Activated naive CD4-positive, alpha-beta T cell treated with anti-CD3 and anti-CD28 coated beads for 36 hours (primary cell): ENCODE measurements at places on chromosomes 13 and 19. TPM values are rescaled to one million over a fixed set of nuclear protein-coding genes. Genes with fewer than 3 reads are reported as not detected.

DCLK1 gene
- total RNA-seq = not detected

DKKL1 gene
- total RNA-seq = not detected

CGB5 gene
- total RNA-seq = not detected

GPR12 gene
- total RNA-seq = not detected

IL12RB1 gene
- total RNA-seq = 14.4 TPM

OR2Z1 gene
- total RNA-seq = not detected

ZNF382 gene
- 7.5 TPM for total RNA-seq

DNASE2 gene
- 30.9 TPM for total RNA-seq

SLITRK5 gene
- not detected for total RNA-seq

NTF4 gene
- total RNA-seq = not detected

ZNF763 gene
- 0.50 TPM for total RNA-seq

ZNF729 gene
- total RNA-seq = not detected

CEACAM1 gene
- total RNA-seq = 3.1 TPM

CRTC1 gene
- 4.0 TPM for total RNA-seq

ZNF615 gene
- 6.8 TPM for total RNA-seq

THSD8 gene
- 41.4 TPM for total RNA-seq

TMEM145 gene
- total RNA-seq = not detected

FSTL3 gene
- 9.3 TPM for total RNA-seq

MEGF8 gene
- 3.3 TPM for total RNA-seq

LILRA5 gene
- total RNA-seq = not detected

C13orf46 gene
- 1.8 TPM for total RNA-seq

ZNF223 gene
- 0.96 TPM for total RNA-seq

ZNF563 gene
- 4.1 TPM for total RNA-seq

YJEFN3 gene
- 6.5 TPM for total RNA-seq

MAP3K10 gene
- 9.3 TPM for total RNA-seq

CYP4F8 gene
- not detected for total RNA-seq

FXYD3 gene
- total RNA-seq = not detected

PEAK3 gene
- not detected for total RNA-seq

FFAR3 gene
- total RNA-seq = 5.3 TPM

NLRP5 gene
- total RNA-seq = not detected

ZFP14 gene
- 2.2 TPM for total RNA-seq

POSTN gene
- total RNA-seq = not detected
